Umbilical cord (tissue), 2 donors: ENCODE measurements at places on chromosomes 4 and X.

DNA sequence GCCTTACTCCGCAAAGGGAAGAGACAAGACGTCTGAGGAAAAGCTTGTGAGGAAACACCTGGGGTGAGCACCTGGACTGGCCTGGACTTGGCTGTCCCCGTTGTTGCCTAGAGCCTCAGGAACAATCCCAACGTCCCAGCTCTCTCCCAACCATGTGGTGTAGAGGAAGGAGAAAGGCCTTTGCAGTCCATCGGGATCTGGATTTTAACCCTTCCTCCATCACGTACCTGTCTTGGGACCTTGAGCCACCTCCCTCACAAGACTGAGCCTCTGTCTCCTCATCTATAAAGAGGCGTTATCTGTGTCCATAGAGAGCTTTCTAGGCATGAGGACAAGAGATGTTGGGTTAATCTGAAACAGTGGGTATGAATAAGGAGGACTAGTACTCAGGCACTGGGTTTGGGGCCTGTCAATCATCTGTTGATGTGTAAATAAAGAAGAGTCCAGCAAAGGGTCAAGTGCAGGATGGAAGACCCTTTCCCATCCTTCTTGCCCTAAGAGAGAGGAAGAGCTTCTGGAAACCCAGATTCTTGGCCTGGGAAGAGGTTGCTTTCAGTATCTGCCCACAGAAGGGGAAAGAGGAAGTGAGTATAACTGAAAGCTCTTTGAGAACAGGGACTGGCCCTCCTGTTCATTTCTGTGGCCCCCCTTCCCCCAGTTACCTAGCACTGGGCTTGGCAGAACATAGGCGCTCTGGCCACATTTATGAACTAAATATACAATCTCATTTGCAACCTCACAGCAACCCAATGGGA lies 137.1 kb downstream of the PJA1 start:
- DNase-seq, result no peak

GRCh38 chrX:19886883-19887531 lies 393 bp downstream of the SH3KBP1 start:
- DNase-seq, result no peak

DNA sequence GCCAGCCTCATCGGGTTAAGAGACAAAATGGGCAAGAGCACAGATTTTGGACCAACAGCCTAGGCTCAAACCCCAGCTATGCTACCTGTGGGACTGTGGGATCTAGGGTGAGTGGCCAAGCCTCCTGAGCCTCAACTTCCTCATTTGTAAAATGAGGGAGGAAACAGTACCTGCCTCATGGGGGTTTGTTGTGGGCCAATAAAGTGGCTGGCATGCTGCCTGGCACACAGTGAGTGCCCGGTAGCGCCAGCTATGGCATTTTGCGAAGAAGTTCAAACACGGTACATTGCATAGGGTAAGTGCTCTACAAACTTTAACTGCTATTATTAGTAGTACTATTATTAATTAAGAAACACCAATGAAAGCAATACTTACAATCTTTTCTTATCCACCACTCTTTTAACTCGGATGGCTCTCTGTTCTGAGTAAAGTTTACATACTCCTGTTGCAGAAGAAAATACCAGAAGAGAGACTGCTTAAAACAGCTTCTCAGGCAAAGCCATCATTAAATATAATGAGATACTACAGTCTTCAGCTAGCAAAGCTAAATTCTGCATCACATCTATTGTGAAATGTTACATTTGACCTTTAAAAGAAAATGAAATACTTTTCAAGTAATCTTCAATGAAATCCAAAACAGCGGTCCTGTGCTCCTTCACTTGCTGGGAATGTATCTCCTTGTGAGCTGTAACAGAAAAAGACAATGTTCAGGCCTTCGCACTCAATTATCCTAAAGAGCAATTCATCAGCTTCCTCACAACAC lies 70.1 kb downstream of the NSG1 start:
- no peak for DNase-seq

- DNase-seq, result peak; percentile 30
These were observed 47.4 kb downstream of the CCSER1 start for GRCh38 chr4:90174621-90175023.

GRCh38 chr4:101345596-101346350 lies 1.6 kb downstream of the PPP3CA start:
- DNase-seq, result peak; percentile 50

DNA sequence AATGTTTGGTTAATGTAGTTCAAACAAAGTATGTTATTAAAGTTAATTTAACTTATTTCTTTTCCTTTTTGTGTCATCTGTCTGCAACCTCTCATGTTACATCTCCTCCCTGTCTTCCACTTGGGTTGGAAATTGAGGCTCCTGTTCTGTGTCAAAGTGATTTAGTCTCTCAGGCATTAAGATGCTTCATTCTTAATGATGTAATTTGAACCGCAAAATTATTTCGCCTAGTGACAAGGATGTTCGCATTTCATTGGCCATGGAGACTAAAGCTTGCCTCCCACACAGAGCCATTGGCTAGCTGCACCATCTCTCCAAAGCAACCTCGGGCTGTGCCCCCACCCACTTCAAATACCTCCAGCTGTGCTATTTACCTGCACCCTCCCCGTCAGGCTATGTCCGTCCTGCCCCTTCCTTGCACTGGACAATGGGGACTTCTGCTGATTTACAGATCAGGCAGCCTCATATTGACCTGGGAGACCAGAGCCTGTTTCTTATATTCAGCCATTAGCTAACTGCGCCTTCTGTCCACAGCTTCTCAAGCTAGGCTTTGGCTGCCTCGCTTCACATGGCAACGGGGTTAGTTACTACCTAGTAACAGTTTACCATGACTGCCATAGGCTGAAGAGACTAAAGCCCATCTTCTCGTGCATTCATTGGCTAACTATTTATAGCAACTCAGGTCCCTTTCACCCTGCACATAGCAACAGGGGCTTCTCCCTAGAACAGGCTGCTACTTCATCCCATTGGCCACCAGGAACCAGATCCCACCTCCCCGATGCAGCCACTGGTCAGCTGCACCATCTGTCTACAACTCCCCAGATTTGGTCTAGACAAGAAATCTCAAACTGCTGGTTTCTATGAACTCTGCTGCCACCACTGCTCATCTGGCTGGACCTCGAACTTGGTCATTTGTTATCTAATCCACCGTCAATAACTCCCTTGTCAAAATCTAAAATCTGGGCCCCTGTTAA lies 8.6 kb upstream of the ZNF157 start:
- DNase-seq, result peak; percentile 98
